ENCODE measurements at places on chromosomes 2 and 18.

- no peak for DNase-seq
Observed at GRCh38 chr18:23512641-23513040, 9.3 kb downstream of the RMC1 start.

DNA sequence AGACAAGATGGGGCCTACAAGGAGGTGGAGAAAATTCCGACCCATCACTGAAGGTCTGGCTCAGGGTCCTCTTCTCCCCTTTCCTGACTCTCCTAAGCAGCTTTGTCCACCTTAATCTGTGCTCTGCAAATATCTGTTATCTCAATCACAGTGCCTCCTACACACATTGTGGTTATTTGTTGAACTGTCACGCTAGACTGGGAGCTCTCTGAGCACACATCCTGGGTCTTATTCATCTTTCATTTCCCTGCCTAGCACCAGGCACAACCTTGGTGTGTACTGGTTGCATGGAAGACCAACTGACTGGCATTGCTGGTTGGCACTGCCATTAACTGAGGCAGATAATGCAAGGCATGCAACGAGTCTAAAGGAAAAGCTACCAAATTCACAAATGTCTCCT is 122.9 kb upstream of the ST6GAL2 start:
- DNase-seq: no peak

DNA sequence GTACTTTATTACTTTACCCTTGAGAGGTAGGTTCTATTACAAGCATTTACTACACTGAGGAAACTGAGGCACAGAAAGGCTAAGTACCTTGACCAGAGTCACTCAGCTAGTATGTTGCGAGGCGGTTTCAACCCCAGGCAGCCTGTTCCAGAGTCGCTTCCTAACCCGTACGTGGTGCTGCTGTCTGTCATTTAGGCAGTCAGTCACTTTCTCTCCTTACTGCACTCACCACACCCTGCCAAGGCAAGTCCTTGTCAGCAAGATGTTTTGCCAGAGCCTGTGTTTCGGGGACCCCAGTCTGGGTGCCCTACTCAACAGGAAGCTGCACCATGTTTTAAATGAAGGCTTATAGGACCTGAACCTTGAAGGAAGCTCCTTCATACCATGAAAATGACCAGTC is 174.9 kb downstream of the TPGS2 start:
- DNase-seq: no peak

GRCh38 chr2:70790136-70790828 is at the start of gene FIGLA:
Gene FIGLA (minus strand): TSS chr2:70790643. CDS start chr2:70790638, 5 bp downstream.
- DNase-seq: no peak

DNA sequence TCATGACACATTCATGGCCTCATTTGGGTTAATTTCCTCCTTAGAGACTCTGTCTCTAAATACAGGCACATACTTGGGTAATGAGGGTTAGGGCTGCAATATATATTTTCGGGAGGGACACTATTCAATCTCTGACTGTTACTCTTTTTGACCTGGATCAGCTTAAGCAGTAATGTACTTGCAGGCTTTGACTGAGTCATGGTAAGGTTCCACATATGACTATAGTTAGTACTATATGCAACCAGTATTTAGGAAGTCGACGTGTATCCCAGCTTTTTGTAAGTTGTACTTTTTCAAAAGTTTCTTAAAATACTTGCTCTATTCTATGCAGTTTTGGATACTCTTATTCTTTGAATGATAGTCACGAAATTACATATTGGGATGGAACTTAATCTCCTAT is 37.2 kb upstream of the CDH19 start:
- no peak for DNase-seq
